Renal cortex interstitium (tissue), 15 donors: ENCODE measurements at places on chromosomes 3 and 15.

DNA sequence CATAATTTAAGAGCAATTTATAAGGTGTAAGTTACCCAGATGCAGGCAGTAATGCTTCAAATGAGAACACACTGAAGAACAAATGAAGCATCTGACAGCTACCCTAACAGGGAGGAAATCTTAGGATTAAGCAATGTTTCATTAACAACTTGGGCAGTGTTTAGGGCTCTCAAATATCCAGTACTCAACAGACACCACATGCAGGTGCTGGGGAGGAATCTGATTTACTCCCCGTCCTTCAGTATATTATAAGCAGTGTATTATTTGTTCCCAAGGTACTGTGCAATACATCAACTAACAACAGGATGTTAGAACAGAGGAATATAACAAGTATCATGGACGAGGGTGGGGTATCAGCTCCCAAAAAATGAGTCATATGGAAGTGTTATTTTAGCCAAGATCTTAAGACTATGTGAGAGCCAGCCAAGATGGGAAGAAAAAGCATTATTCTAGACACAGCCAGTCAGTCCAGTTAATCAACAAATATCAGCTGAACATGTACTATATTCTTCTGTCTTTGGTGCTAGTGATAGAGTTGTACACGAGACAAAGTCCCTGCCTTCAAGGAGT, 20.4 kb downstream of the BTBD1 start:
- DNase-seq: no peak

DNA sequence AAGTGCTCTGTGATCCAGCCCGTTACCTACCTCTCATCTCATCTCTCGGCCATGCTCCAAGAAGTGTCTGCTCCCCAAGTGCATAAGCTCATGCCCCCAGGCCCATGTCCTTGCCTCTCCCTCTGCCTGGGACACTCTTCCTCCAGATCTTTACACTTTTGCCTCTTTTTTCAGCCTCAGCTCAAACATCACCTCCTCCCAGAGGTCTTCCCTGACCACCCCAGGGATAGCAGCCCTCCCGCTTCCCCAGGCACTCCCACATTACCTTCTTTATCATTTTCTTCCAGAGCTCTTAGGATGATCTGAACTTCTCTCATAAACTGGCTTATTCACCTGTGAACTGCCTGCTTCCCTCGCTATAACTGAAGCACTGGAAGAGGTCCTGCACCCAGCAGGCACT, 2.7 kb upstream of the FURIN start:
- no peak for DNase-seq

DNA sequence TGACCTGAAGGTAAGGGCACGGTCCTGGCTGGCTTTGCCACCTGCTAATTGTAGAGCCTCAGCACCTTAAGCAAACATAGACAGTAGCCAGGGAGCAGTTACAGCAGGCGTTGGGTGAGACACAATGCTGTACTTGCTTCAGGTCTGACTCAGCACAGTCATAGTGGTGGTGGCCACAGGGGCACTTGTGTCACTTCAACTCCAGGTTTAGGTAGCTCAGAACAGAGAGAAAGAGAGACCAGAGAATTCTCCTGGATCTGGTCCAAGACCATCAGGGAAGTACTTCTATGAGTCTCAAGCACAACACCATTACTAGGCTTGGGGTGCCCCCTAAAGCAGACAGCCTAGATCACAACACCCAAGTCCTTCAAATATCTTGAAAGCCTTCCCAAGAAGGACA, 204.4 kb downstream of the OTOL1 start:
- DNase-seq: no peak

DNA sequence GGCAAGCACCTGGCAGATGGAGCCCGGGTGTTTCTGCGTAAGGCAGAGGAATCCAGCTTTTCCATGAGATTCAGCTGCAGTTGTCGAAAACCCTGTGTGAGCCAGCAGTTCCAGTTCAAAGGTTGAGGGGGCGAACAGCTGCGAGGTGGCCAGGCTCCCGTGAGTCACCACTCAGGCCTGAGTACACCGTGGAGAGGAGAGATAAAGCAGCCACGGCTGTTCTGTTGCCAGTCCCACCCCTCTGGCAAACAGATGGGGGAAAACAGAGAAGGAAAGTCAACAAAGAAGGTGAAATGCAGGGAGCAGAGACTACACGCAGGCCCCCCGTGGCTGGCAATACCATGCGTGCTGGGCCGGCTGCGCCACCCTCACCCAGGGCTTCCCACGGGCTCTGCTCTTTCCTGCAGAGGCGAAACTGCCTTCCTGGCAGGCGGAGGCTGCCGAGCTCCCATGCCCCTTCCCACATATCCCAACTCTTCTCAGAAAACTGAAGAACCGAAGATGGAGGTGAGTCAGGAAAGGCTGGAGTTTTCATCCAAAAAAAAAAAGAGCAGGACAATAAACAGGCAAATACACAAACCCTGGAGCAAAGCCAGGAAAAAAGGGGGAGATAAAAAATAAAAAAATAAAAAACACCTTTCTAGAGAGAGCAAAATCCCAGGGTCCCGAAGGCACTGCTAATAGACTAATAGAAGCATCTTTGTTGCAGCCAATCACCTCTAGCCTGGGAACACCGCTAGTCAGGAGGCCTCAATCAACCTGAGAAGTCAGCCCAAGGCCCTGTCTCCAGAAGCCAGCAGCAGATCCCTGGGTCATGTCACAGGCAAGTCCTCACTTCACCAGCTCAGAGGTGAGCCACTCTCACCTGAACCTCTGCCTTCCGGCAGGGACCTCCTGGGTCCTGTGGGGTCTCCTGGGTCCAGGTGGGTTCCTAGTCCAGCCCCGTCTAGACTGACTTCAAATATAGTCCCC, 37.7 kb downstream of the FAM174B start:
- DNase-seq: no peak

GRCh38 chr15:62241135-62241770, 76.2 kb upstream of the C2CD4B start:
- no peak for DNase-seq

DNA sequence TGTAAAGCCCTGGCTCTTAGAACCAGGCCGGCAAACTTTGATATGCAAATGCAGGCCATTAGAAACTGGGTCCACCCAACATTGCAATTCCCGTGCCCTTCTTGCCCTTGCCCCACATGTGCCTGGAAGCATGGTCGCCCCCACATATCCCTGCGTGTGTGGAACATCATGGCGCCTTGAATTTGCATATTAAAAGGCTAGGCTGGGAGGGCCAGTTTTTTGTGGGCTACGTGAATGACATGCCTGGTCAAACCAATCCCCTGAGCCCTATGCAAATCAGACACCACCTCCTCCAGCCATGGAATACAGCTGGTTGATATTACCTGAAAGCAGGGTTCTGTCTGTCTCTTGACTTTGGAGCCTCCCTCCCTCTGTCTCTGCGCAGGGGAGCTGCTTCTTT, 58.7 kb upstream of the ARHGEF26 start:
- DNase-seq: no peak

DNA sequence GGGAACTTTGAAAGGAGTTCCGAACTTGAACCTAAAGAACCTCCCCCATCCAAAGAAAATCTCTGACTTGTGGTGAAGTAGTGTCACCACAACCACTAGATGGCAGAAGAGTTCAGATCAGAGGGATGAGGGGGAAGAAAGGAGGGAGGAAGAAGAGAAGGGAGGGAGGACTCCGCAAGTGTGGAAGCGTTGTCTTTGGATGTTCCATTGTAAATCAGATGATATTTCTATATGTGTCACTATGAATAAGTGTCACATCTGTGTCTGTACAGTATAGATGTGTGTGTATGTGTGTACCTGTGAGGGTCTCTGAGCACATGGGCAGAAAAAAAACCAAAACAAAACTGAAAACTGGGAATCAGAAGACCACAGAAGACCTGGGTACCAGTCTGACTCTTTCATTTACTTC, 16.9 kb downstream of the SLC24A1 start:
- DNase-seq: peak; percentile 48

DNA sequence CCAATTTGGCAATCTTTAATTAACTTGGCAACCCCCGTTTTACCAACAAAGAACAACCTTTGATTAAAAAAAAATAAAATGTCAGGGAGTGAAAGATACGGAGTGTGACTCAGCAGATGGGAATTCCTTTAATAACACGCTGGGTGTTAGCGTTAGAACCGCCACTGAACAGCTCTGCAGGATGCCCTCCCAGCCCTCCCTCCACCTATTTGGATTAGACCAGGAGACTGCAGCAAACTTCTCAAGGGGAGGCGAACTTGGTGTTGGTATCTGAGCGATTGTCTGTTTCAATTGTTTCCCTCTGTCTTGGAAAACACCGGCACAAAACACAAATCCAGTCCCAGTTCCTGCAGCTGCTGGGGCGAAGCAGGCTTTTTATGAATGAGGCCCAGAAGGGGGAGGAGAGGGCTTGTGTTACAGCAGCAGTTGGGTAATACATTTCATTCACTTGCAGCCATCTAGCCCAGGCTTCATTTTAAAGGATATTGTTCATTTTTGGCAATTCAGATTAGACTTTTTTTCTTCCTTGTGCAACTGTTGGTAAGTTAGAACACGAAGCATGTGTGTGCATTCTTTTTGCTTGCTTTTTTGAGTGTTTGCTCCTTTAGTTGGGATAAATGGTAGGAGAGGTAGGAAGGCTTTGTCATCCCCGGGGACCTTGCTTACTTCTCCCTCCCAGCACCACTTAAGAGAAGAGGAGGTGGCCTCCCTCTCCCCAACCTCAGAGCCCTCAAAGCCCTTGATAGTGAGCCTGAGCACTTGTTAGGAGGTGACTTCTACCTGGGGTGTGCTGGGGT, 152.3 kb downstream of the IGF1R start:
- no peak for DNase-seq

DNA sequence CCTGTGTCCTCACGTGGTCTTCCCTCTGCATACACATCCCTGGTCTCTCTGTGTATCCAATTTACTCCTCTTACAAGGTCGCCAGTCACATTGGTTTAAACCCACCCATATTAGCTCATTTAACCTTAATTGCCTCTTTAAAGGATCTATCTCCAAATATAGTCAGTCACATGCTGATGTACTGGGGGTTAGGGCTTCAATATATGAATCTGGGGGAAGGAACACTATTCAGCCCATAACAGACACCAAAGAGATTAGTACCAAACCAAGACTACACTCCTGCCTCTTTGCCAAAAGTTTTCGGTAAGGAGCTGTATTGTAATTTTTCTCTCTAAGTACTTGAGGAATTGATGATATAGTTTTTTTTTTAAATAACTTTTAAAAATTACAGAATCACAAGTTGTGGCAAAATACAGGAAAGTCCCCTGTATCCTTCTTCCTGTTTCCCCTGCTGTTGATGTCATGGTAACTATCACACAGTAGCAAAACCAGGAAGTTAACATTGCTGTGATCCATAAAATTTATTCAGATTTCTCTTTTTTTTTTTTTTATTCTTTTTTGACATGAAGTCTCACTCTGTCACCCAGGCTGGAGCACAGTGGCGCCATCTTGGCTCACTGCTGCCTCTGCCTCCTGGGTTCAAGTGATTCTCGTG, 67.8 kb downstream of the SLCO3A1 start:
- no peak for DNase-seq

- DNase-seq: peak; percentile 29
Observed at GRCh38 chr15:41231422-41232226, 556 bp downstream of the CHP1 start.

GRCh38 chr3:71581457-71582035, 2.0 kb downstream of the FOXP1 start:
- no peak for DNase-seq

DNA sequence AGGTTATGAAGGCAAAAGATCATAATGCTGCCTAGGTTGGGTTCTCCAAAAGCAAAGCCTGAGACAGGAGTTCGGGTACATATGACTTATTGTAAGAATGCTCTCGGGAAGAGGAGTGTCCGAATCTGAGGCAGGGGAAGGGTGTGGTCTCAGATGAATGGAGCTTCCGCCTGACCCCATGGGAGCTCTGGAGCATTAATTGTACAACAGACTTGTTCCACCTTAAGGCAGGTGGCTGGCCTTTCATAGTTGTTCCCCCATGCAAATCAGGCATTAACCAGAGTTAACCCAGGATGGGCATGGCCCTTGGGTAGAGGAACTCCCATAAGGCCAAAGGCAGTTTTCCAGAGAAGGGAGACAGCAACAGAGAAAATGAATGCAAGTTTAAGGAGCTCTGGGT, 170.6 kb downstream of the MYRIP start:
- no peak for DNase-seq

DNA sequence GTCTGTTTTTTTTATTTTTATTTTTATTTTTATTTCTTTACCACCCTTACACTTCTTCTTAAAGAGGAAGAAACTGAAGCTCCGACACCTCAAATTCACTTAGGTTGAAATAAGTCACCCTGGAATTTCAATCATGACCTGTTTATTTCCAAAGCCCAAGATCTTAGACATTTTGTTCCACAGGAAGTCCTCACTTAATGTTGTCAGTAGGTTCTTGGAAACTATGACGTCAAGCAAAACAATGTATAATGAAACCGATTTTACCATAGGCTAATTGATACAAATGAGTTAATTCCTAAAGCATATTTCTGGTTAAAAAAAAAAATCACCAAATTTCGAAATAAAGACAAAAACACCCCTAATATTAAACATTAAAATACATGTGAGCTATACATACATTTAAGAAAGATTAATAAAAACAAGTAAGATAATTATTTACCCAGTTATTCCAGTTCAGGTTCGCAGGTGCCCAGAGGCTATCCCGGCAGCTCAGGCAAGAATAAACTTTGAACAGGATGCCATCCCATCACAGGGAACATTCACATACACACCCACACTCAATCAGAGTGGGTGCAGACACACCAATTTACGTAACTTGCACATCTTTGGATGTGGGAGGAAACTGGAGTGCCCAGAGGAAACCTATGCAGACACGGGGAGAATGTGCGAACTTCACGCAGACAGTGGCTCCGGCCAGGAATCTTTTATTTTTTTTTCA, 391.0 kb downstream of the RAP2B start:
- no peak for DNase-seq

GRCh38 chr3:118938183-118938961, 96.3 kb downstream of the IGSF11 start:
- no peak for DNase-seq

DNA sequence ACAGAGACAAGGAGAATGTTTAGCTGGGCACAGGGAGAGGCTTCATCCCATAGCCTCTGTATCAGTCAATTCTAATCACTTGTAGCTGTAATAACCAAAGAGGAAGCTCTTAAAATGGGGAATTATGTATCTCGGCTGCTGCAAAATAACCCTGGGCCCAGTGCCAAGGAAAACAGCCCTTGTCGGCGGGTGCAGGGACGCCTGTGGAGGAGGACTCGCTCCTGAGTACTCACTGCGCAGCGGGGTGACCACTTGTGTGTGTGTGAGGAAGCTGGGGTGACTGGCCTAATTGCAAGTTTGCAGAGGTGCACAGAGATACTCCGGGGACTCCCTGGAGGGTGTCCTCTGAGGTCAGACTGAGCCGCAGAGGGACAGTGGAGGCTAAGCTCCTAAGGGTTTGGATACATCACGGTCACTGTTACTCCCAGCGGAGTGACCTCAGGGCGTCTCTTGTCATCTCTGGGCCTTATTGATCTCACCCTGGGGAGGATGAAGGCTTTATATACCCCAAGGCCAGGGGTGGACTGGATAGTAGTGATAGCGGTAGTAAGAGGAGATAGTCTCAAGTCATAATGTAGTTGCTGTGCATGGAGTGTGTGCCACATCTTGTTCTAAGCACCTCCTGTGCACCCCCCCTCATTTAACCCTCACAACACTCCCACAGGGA, 37.2 kb downstream of the SLC6A6 start:
- DNase-seq: peak; percentile 62

GRCh38 chr3:63450023-63450422, 171.9 kb downstream of the SYNPR start:
- no peak for DNase-seq
